T-helper 2 cell treated with Interferon-gamma antibody and Interleukin-4, amounts not matched to agents 100 ng/mL and 5 ng/mL, for 36 hours (primary cell): ENCODE measurements at places on chromosomes 6 and 20. TPM values are rescaled to one million over a fixed set of nuclear protein-coding genes. Genes with fewer than 3 reads are reported as not detected.

WFDC5 gene
- not detected in 2 replicates for total RNA-seq

GPLD1 gene
- total RNA-seq = 0.18 and 0.27 TPM in 2 replicates

CHRNA4 gene
- total RNA-seq = not detected in 2 replicates

HLA-DOA gene
- 1.7 and 2.5 TPM in 2 replicates for total RNA-seq

MYL9 gene
- 2.2 and 2.5 TPM in 2 replicates for total RNA-seq

TRIM40 gene
- total RNA-seq = not detected in 2 replicates

CPNE1 gene
- total RNA-seq = 274 and 278 TPM in 2 replicates

DEFB127 gene
- not detected in 2 replicates for total RNA-seq

TENT5A gene
- total RNA-seq = 1.4 and 2.5 TPM in 2 replicates

ZKSCAN3 gene
- 5.2 and 5.5 TPM in 2 replicates for total RNA-seq

EYS gene
- not detected in 2 replicates for total RNA-seq

BTN1A1 gene
- not detected in 2 replicates for total RNA-seq

PTCHD4 gene
- total RNA-seq = not detected in 2 replicates

PRDM1 gene
- total RNA-seq = 55.9 and 56.8 TPM in 2 replicates

ANGPT4 gene
- not detected in 2 replicates for total RNA-seq

SOBP gene
- 0.09 and 0.14 TPM in 2 replicates for total RNA-seq

SAMD5 gene
- total RNA-seq = not detected in 2 replicates

NKX2-4 gene
- total RNA-seq = not detected in 2 replicates

MRPS18B gene
- total RNA-seq = 40.2 and 43.2 TPM in 2 replicates

SMIM26 gene
- 41.8 and 49.3 TPM in 2 replicates for total RNA-seq

COL9A3 gene
- 0.89 and 1.1 TPM in 2 replicates for total RNA-seq

HNF4A gene
- total RNA-seq = not detected in 2 replicates

SENP6 gene
- 71.9 and 74.9 TPM in 2 replicates for total RNA-seq

MRAP2 gene
- total RNA-seq = not detected in 2 replicates

BCAS4 gene
- 5.5 and 7.1 TPM in 2 replicates for total RNA-seq

GPR6 gene
- total RNA-seq = not detected in 2 replicates

SMLR1 gene
- total RNA-seq = not detected in 2 replicates

CYP24A1 gene
- total RNA-seq = not detected in 2 replicates

SNAI1 gene
- total RNA-seq = 0.52 and 0.57 TPM in 2 replicates

CLPSL1 gene
- not detected in 2 replicates for total RNA-seq

EFCAB8 gene
- 0.50 and 0.68 TPM in 2 replicates for total RNA-seq

BNIP5 gene
- total RNA-seq = not detected in 2 replicates

CAGE1 gene
- 0.16 TPM in 1 of 2 replicates, not detected in the other for total RNA-seq

ALDH5A1 gene
- 4.9 and 5.9 TPM in 2 replicates for total RNA-seq

RNF217 gene
- 0.64 and 0.80 TPM in 2 replicates for total RNA-seq

AVP gene
- total RNA-seq = not detected in 2 replicates

BACH2 gene
- total RNA-seq = 33.2 and 35.2 TPM in 2 replicates

NKAIN4 gene
- not detected in 2 replicates for total RNA-seq

CENPQ gene
- total RNA-seq = 14.3 and 15.3 TPM in 2 replicates

C20orf144 gene
- total RNA-seq = 0.25 TPM in 1 of 2 replicates, not detected in the other

DEFB128 gene
- total RNA-seq = not detected in 2 replicates

IPCEF1 gene
- 9.5 and 10.2 TPM in 2 replicates for total RNA-seq

PAK5 gene
- not detected in 2 replicates for total RNA-seq

PRR18 gene
- total RNA-seq = not detected in 2 replicates

XKR7 gene
- 0.05 TPM in 2 replicates for total RNA-seq

TINAG gene
- total RNA-seq = not detected in 2 replicates
